Bronchus fibroblast of lung (primary cell): ENCODE measurements at places on chromosomes 12 and 14. TPM values are rescaled to one million over a fixed set of nuclear protein-coding genes. Genes with fewer than 3 reads are reported as not detected.

Gene SIRT4
- total RNA-seq: 0.59 and 1.5 TPM in 2 replicates

Gene CRIP1
- total RNA-seq: 1.7 and 3.3 TPM in 2 replicates

Gene CCDC184
- total RNA-seq: 0.34 and 0.45 TPM in 2 replicates

Gene ANO4
- total RNA-seq: 0.74 and 2.0 TPM in 2 replicates

Gene RNASE11
- not detected in 2 replicates for total RNA-seq

Gene COX8C
- total RNA-seq: not detected in 2 replicates

Gene CLEC4D
- total RNA-seq: not detected in 2 replicates
